Right forelimb (tissue), 1 donor: ENCODE measurements at places on chromosomes 12 and 14.
A peak's percentile ranks its signal among the peaks of the same experiment; 100 is the strongest.

GRCh38 chr14:35281341-35281740, 10.8 kb upstream of the PSMA6 start:
- no peak for DNase-seq

GRCh38 chr14:102239231-102239630, 65.7 kb downstream of the MOK start:
- DNase-seq: no peak

GRCh38 chr12:96445691-96446583, 43.4 kb upstream of the CFAP54 start:
- no peak for DNase-seq

DNA sequence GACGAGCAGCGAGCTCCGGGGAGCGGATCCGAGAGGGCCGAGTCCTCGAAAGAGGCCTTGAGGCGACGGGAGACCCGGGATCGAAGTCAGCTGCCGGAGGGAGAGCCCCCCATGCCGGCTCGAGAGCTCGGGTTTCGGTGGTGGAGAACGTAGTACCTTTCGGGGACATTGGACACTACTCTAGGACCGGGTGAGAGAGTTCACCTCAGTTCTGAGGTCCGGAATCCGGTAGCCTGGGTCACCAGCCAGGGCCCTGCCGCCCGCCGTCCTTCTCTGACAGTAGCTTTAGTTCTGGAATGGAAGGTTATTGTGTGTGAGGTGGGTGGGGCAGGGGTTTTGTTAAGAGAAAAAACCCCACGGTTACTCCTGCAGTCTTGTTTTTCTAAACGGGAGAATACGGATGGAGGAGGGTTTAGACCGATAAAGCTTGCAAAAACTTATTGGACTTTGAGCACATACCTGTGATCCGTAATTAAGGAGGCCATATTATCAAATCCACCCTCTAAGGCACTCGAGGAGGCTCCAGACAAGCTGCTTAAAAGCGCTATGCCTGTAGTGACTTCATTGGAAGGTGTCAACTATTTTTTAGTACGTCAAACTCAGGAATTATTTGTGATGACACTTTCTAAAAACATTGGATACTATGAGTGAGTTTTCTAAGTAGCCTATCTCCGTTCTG, 765 bp downstream of the SCYL2 start:
- DNase-seq: no peak

DNA sequence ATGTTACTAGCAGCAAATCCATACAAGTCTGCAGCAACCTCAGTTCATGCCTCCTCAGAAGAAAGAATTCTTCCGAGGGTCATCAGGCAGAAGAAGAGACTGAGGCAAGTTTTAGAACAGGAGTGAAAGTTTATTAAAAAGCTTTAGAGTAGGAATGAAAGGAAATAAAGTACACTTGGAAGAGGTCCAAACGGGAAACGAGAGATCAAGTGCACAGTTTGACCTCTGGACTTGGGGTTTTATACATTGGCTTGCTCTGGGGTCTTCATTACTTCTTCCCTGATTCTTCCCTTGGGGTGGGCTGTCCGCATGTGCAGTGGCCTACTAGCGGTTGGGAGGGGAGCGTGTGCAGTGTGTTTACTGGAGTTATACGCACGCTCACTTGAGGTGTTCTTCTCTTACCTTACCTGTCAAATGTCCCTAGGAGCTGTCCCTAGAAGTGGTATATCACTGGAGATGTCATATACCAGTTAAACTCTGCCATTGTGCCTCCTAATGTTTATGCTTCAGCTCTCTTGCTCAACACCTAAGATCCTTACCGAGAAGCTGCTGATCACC, 372.8 kb upstream of the KITLG start:
- DNase-seq: no peak

DNA sequence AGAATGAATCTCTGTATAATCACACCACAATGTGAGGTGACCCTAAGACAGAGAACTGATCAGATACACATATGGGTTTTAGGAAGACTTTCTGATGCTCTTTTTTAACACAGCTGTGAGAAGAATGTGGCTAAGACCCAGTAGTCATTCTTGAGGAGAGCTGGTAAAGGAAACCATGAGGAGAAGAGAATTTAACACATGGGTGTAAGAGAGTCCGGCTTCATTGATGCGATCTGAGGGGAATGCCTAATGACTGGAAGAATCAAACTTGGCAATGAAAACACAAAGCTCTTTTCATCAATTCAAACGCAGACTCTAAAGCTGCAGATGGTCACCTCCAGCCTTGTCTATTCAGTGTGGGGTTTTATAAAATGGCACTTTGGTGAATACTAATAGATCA, 79.3 kb downstream of the FOXA1 start:
- DNase-seq: no peak

GRCh38 chr12:7282844-7283243, 21.0 kb upstream of the ACSM4 start:
- no peak for DNase-seq

DNA sequence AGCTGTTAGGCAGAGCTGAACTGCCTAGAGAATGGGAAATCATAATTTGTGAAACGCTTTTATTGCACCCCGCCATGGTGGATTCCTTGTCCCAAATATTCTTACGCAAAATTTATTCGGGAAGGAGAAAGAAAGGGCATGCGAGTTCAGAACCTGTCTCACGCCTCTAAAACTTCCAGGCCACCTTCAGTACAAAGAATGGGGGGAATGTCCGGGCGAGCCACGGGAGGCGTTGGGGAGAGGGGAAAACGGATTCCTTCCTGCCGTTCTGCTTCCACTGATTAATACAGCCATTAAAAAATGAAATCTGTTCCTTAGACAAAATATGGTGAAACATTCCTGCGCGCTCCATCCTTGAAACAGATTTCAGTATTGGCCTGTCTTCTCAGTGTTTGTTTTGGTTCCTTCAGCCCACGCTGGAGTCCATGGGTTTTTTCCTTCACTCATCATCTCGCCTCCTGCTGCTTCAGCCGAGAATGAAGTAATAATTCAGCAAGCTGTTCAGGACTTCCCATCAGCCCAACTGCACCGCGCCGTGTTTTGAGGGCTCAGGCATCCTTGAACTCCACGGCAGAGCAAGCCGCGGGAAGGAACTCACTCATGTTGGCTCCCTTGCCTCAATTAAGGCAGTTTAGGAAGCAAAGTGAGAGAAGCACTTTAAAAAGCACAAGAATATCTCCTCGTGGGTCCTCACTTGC, 47.7 kb upstream of the CDKN3 start:
- peak; percentile 48 for DNase-seq

GRCh38 chr12:93460902-93461301, 6.4 kb upstream of the MRPL42 start:
- DNase-seq: no peak

DNA sequence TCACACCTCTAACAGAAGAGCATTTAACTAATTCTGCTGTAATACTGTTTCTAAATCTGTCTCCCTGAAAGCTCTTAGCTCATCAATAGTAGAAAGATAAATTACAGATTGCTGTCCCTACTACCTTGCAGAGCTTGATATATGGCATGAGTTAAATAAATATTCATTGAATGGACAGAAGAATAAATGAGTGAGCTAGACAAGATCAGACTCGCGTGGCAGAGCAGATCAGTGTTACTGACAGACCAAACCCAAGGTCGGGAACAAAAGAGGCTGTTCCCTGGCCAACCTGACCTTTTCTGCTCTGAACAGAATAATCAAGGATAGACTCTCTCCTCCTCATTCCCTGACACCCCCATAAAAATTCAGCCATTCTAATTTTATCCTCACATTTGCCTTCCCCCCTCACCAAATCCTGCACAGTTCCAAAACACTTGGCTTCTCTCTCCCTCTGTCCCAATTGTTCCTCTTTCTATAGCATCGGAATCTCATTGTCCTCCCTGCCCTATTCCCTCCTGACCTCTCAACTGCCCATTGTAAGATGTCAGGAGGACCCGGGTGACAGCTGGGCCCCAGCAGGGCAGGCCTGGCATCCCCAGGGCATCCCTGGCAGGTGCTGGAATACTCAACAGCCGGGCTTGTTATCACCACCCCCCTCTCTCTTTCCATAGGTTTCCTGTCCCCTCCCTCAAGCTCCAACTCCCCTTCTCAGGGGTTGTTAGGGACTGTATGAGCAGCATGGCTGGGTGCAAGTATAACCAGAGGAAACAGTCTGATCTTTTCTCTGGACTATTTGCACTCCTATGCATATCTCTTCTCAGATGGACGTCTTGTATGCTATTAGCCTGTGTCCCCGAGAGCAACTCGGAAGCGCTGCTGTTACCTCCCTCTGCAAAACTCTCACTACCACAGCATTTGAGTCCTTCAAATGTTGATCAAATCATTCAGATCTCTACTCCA, 19.9 kb downstream of the NEUROD4 start:
- no peak for DNase-seq

GRCh38 chr12:60437297-60437696, 841.5 kb downstream of the SLC16A7 start:
- no peak for DNase-seq

- DNase-seq: no peak
Measured at GRCh38 chr12:107440606-107441005, 245.0 kb upstream of the PWP1 start.

- DNase-seq: no peak
Measured at GRCh38 chr12:51362747-51363342, 16.4 kb upstream of the CELA1 start.

DNA sequence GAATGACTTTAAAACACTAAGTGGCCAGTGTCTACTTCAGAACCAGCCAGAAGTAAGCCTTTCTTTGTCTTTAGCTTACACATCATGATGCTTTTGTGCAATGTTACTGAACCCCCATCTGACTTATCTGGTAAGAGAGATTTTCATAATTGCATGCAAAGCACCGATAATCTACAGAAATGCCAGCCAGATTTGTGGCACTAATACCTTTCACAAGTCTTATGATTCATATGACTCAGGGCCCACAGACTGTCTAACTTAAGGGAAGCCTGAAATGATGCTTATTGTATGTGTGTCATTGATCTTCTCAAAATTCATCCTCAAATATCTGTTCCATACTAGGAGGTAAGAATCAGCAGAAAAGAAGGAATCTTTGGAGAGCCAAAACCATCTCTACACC, 18.0 kb downstream of the IGF1 start:
- DNase-seq: no peak

- no peak for DNase-seq
Measured at GRCh38 chr14:61219673-61220072, 61.5 kb downstream of the TMEM30B start.

DNA sequence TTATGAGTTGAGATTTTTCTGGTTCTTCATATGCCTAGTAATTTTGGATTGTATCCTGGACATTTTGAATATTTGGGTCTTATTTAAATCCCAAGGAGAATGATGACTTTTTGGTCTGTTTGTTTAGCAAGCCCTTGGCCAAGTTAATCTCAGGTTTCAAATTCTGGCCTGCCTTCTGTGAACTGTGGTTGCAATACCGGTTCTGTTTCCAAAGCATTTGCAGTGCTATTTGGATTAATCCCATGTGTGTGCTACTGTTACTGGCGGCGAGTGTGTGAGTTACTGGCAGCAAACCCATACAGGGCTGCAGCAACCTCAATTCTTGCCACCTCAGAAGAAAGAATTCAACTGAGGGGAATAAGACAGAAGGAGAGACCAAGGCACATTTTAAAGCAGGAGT, 51.1 kb downstream of the TMEM260 start:
- DNase-seq: no peak
